GM13976 (cell line): ENCODE measurements at places on chromosomes 5 and 9.

- DNase-seq, result no peak
Observed at GRCh38 chr5:140202078-140202477, 27.1 kb downstream of the CYSTM1 start.

DNA sequence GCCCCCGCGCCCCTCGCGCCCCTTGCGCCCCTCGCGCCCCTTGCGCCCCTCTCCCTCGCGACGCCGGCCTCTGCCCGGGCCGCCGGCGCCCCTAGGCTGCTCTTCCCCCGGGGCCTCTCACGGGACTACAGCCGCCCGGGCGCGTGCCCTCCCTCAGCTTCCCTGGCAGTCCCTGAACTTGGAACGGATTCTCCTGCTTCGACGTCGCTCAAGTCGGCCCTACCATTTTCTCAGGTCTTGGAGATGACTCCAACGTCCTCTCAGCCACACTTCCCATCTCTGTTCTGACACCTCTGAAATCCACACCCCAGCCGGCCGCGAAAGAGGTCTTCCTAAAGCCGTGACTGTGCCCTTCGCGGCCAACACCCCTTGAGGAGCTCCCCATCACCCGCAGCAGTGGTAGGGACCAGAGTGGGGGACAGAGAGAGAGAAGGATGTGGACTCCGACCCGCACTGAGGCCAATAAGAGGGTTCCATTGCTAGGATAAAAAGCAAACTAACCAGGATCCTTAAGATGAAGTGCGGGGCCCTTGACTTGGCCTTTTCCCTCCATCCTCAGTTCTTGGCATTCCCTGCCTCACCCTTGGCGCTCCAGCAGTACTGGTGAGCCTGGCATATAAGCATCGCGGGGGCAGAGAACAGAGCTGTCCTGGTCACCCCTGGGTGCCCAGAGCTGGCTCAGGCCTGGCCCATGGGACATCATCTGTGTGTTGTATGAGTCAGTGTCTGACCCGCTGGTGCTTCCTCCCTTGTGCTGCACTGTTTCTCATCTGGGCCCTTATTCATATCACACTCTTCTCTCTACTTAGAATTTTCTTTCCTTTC, 38.6 kb upstream of the GARNL3 start:
- peak; percentile 16 for DNase-seq

DNA sequence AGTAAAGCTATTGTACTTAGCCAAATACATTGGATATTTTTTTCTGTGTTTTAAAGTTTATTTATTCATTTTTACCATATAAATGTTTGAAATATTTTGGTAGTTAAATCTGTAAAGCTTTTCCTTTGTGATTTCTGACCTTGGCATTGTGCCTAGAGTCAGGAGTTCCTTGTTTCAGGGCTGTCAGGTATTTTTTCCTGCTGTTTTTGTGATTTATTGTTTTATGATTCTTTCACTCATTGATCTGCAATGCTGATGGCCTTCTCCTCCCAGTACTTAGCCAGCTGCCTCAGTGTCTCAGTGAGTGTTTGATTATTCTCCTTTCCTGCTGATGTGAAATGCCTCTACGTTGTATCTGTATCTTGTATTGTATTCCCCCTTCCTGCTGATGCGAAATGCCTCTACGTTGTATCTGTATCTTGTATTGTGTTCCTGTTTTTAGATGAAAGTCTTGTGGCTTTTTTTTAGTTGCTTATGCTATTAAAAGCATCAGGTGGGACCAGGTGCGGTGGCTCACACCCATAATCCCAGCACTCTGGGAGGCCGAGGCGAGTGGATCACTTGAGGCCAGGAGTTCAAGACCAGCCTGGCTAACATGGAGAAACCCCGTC, 61.0 kb downstream of the EHMT1 start:
- DNase-seq, result no peak

DNA sequence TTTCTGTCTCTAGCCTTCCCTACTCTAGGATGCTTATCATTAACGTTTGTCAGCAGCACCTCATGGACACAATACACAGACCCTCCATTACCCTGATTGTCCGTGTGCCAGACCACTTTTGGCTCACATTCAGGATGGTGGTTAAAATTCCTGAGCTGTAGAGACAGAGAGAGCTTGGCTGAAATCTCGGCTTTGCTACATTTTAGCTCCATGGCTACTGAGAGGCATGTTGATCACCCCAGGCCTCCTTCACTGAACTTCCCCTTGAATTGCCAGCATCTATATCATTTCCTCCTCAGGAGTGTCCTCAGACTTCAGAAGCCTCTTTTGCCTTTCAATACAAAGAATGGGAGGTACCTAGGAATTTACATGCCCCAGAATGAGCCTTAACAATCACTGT, 104.7 kb upstream of the ISL1 start:
- no peak for DNase-seq

DNA sequence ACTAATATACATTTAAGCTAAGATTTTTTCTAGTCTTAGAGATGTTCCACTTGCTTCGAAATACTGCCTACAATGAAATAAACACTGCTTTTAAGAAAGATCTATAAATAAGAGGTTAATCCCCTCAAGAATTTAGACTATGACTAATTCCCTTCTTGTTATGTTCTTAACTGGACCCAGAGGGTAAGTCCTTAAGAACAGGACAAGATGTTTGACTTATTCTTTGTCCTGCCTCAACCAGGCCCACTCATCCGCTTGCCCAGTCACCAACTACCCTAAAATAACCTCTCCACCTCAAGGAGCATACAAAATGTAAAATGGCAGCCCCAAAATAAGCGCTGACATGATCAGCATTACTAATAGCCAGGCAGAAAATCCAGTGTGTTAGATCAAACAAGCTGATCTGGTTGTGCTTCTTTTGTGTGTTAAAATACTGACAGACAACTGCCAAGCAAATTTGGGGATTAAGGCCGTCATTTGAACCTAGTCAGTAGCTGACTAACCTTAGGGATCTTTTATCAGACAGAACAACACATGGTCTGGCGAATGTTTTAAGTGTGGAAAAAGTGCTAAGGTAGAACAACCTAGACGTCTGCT, 93.7 kb upstream of the SMC5 start:
- no peak for DNase-seq

- DNase-seq, result no peak
Observed at GRCh38 chr9:89015336-89015735, 24.1 kb downstream of the S1PR3 start.

GRCh38 chr9:75869236-75869635, 21.2 kb upstream of the PCSK5 start:
- DNase-seq, result no peak

GRCh38 chr9:121851641-121852091, 200.2 kb downstream of the DAB2IP start:
- DNase-seq, result no peak

GRCh38 chr5:154055201-154055600, 16.4 kb downstream of the MFAP3 start:
- no peak for DNase-seq

DNA sequence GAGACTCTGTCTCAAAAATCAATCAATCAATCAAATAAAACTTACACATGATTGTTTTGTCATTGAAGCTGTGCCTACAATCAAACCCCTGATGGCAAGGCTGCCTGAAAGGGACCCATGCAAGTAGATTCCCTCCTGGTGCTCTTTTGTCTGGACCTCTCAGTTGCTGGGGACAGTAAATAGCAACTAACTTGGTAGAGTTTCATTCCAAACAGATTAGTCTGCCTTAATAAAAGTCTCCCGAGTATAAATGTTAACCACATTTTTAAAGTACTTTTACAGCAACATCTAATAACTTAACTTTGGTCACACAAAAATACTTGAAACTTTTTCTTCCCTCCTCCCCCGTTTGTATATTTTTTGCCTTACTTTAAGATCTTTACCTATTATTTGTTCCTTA, 105.5 kb downstream of the FEM1C start:
- no peak for DNase-seq

GRCh38 chr9:130212543-130213297, 40.5 kb downstream of the NCS1 start:
- no peak for DNase-seq

DNA sequence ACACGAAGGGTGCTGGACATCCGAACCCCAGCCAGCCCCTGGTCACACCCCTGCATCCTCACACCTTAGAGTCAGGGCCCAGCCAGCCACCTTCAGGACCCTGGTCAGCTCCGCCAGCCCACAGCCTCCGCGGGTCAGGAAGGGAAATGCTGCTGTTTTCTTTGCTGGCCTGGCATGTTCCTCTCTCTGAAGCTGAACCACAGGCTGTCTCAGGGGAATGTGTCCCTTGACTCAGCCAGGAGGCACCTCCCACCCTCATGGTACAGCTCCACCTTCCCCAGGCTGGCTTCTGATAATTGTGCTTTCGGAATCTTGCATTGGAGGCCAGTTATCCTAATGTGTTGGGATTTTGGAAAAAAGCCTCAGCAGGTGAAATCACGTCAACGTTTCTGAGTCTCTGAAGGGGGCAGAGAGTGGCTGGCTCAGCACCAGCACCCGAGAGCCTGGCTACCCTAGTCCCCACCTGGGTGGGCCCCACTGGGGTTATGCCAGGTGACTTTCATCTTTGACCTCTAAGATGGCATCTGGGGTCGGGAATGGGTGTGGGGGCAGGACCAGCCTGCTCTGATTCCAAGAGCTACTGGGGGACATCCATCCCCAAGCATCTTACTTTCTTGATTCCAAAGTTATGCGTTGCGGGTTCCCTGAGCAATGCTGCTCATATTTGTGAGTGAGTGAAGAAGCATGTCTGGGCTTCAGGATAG, 9.8 kb upstream of the OLFM1 start:
- DNase-seq, result peak; percentile 58

DNA sequence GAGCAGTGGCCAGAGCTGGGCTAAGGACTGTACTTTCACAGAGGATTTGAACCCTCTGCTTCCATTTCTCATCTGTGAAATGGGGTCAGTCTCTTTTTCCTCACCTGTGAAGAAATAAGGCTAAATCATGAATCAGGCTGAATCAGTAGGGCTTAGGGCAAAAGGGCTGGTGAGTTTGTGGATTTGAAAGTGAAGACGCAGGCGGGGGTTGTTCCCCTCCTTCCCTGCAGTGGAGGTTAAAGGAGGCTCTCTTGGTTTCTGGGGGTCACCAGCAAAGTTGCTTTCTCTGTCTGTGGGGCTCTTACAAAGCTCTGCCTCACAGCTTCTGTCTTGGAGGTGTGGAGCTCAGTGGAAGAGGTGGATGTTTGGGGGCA, 17.6 kb upstream of the NDST1 start:
- no peak for DNase-seq

- no peak for DNase-seq
Observed at GRCh38 chr5:170651604-170652277, 131.8 kb upstream of the GABRP start.

- DNase-seq, result no peak
Observed at GRCh38 chr9:125911861-125912644, 164.9 kb downstream of the PBX3 start.

DNA sequence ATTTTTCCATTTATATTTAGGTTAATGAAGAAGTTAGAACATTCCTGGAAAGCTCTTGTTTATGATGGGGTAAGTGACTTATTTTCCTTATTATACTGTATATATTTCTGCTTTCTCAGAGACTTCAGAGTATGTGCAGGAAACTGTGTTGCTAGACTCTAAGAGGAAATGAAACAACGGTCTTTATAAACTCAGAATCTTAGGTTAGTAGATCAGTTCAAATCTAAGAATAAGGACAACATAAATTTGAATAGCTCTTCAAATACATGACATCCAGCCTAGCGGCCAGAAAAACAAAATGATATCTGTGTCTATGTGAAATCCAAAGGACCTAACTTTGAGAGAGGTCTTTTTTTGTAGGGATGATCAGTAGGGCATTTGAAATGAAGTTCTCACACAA, 94.3 kb downstream of the PRKACG start:
- DNase-seq, result peak; percentile 29

DNA sequence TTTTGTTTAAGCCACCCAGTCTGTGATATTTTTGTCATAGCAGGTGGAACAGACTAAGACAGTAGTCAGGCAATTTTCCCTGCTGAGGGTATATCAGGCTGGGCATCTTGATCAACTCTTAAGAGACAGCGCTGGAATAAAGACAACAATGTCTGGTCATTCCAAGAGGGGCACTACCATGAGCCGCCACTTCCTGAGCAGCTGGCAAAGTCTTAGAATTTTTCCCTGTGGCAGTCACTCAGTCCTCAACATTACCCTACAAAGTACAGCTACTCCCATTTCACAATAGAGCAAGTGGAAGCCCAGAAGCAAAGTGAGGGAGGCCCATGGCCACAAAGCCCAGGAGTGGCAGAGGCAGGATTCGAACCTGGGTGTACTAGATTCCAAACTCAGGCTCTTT, 74.8 kb downstream of the SH3PXD2B start:
- no peak for DNase-seq

DNA sequence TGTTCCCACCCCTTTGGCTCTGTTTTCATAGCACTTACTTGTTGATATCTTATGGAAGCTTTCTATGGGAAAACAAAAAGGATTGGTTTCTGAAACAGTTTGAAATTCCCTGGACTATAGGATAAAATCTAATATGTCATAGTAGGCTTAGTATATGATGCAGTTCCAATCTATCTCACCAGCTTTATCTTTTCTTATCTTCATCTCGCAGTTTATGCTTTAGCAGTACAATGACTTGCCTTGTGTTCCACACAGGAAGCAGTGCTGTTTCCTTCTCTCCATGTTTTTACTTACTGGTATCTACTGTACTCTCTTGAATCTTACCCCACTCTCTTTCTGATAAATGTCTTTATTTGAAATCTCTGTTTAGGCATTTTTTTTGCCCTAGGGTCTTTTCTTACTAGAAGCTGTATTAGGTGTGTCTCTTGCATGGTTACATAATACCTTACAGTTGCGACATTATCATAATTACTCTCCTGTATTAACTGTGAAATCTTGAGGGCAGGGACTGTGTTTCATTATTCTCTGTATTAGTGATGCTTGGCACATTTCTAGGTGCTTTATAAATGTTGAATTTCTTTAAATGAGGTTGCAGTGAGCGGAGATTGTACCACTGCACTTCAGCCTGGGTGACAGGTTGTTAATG, 76.3 kb downstream of the FOCAD start:
- DNase-seq, result no peak

DNA sequence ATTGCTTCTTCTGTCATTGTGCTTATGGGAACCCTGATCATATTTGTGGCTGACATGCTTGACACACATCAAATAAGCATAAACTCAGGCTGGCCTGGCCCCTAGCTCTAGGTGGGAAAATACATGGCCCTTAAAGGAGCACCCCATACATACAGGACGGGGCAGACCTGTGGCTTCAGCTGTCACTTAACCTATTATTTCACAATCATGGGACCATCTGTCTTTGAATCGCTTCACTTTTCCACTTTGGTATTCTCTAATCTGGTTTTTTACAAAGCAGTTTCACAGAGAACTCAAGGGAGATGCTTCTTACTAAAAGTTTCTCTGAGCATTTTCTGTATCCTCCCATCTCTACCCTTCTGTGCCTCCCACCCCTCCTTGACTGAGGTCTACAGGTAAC, 34.6 kb upstream of the LRRTM2 start:
- DNase-seq, result no peak

- DNase-seq, result no peak
Observed at GRCh38 chr5:138096997-138097828, 13.4 kb downstream of the WNT8A start.

DNA sequence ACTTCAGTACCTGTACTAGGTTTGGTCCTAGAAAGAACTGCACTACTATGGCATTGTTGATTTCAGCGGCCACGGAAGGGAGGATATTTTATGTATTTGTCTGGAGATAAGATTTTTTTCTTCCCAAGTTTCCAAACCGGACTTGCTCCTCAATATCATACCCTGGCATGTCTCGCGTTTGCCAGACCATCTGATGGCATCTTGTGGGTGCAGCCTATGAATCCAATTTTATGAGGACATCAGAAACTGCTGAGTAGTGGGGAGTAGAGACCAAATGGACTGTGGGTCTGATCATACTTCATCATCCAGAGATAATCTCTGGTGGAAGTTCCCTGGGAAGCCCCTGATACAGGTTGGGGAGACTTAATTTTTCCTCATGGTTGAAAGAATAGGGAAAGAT, 716.1 kb upstream of the WWC1 start:
- no peak for DNase-seq

- no peak for DNase-seq
Observed at GRCh38 chr9:121568343-121569265, 69.0 kb upstream of the GGTA1 start.
